ENCODE measurements at places on chromosomes 16 and 17.

DNA sequence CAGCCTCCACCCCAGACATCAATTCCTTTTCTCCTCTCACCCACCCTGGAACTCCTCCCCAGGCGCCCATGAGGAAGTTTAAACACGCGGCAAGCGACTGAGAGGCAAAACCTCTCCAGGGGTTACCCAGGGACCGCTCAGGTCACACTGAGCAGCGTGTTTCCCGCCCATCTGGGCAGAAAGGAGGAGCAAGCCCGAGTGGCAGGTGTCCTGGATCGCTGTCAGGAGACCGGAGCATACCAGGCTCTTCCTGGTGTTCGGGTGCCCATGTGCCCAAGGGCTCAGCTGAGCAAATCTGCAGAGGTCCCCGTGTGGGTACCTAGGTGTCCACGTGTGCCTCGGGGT lies 491 bp downstream of the SLC25A19 start:
- peak; percentile 46 for DNase-seq

- no peak for DNase-seq
These were observed 492.5 kb upstream of the SOX9 start for GRCh38 chr17:71628306-71628705.

DNA sequence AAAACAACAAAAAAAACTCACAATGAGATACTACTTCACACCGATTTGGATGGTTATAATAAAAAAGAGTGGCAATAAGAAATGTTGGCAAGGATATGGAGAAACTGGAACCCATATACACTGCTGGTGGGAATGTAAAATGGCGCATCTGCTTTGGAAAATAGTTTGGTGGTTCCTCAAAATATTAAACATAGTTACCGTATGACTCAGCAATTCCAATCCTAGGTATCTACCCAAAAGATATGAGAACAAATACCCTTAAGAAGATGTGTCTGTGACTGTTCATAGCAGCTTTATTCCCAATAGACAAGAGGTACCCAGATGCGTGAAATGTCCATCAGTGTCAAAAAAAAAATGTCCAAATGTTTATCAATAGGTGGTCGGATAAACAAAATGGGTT lies 7.2 kb downstream of the CPPED1 start:
- no peak for DNase-seq

GRCh38 chr16:80627108-80627507 lies 86.3 kb downstream of the DYNLRB2 start:
- no peak for DNase-seq

DNA sequence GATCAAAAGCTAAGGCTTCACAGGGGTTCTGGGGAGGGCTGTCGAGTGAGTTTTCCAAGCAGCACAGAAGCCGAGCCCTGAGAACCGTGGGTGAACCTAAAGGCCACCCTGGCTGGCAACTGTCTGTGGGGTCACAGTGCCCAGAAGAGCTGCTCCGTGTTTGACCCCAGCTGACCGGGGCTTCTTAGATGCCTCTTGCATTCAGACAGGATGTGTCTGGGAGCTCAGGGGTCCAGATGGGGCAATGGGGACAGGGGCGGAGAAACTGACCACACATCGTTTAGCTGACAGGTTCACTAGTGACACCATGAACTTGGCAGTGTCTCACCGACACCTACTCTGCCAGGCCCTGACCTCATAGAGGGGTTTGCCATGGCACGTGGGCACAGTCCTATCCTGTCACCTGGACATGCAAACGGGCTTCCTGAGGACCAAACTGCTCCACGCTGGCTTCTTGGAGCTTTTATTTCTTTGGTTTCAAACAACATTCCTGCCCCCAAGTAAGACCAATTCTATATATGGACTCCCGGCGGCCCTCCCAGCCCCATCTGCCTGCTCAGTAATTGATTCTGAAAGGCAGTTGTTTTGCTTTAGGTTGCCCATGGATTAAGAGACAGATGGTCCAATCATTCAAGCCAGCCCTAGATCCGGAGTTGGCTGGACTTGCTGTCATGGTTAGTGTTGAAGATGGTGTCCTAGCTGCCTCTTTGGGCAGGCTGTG lies 22.2 kb downstream of the WSCD1 start:
- DNase-seq: no peak

DNA sequence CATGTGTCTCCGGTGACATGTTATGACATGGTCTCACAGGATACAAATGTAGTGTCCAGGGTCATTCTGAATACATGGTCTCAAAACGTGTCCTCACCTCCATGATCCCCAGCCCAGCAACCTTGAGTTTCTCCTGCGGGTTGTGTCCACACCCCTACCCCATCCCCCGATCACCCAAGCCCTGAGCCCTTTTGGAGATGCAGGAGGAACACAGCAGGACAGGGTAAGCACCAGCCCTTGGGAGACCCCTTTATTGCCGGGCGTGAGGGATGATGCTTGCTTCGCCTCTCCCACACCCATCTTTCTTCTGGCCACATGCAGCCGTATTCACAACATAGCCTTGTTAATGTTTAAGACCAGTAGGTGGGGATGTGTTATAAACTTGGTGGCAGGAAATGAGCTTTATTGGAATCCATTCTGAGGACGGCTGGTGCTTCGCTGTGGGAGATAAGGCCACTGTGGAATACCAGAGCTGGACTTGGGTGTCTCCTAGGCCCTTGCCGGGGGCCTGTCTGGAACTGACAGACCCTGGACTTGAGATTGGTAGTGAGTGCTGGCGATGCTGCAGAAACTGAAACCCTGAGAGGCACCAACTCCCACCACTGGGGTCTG lies 5.5 kb downstream of the TMEM132E start:
- no peak for DNase-seq

- DNase-seq: no peak
These were observed 11.0 kb upstream of the DPEP1 start for GRCh38 chr16:89602273-89602951.

DNA sequence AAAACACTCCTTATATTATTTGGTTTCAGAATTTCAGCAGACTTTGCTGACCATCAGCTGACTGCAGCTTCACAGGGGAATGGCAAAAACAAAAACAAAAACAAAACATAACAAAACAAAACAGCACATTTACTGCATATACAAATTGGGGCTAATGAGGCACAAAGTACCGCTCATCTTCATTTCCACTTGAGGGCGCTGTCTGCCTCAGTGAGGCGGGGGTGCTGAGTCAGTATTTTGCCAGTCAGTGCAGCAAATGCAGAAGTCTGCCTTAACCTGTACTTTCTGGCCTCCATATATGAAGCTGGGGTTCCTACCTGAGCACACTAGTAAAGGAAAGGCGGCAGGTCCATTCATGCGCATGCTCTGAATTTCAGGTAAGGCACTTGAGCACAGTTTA lies 13.5 kb upstream of the DYNLRB2 start:
- peak; percentile 12 for DNase-seq

DNA sequence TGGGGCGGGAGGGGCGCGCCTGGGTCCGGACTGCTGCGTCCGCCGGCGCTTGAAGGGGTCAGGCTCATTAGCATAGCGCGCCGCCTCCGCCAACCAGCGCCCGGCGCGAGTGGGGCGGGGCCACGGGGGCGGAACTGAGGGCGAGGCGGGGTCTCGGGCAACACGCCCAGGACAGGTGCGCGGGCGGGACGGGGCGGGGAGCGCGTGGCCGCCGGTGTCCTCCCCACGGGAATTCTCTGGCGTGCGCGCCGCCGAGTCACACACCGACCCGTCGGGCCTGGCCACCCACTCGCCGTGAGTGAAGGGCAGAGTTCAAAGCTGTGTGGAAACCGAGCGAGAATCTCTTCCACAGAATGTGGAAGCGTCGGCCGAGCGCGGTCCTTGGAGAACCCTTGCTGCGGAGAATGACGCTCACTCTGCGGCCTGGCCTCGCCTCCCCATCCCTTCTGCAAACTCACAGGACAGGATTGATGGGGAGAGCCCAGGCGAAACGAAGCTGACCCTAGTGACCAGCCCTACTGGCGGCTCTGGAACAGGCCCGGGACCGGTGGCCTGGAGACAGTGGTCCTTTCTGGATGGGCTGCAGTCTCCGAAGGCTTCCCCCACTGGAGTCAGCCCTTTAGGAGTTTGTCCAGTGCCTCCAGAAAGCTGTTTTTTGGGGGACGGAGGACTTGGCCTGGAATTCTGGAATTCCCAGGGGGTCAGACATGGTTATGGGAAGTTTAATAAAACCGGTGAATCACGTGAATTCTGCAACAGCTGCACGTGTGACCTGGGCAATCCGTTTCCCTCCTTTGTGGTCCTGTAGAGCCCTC lies at the start of gene SNAI3:
TSS of gene SNAI3 (minus strand) at position 69 of the 815 bp plus-strand sequence. CDS start 101 bp downstream, outside the sequence.
- peak; percentile 90 for DNase-seq

DNA sequence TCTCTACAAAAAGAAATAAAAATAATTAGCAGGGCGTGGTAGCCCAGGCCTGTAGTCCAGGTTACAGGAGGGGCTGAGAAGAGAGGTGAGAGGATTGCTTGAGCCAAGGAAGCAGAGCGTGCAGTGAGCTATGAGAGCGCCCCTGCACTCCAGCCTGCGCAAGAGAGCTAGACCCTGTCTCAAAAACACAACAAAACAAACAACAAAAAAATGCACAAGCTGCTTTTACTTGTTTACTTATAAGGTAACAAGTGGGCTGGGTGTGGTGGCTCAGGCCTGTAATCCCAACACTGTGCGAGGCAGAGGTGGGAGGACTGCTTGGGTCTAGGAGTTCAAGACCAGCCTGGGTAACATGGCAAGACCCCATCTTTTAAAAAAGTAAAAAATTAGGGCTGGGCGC lies 1.7 kb downstream of the CYTH1 start:
- DNase-seq: no peak

- no peak for DNase-seq
These were observed 10.3 kb downstream of the RAD51C start for GRCh38 chr17:58702708-58703107.

DNA sequence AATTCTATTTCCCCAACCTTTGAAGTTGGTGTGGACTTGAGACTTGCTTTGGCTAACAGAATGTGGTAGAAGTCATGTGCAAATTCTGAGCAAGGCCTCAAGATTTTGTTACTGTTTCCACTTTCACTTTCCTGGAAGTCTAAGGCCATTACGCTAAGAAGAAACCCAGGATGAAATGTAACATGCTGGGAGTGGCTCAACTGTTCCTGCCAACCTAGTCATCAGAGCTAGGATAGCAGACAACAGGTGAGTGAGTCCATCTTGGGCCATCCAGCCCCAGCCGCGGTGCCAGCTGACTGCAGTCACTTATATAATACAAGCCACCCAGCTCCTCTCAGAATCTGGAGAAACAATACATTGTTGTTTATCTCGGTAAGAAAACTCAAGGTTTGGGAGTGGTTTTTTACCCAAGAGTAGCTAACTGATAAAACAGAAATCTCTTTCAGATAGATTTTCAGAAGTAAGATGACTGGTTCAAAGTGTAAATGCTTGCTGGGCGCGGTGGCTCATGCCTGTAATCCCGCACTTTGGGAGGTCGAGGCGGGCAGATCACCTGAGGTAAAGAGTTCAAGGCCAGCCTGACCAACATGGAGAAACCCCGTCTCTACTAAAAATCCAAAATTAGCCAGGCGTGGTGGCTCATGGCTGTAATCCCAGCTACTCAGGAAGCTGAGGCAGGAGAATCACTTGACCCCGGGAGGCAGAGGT lies 10.7 kb upstream of the STX4 start:
- DNase-seq: no peak

- DNase-seq: peak; percentile 60
These were observed 4.5 kb upstream of the HEXIM1 start for GRCh38 chr17:45143767-45144198.

DNA sequence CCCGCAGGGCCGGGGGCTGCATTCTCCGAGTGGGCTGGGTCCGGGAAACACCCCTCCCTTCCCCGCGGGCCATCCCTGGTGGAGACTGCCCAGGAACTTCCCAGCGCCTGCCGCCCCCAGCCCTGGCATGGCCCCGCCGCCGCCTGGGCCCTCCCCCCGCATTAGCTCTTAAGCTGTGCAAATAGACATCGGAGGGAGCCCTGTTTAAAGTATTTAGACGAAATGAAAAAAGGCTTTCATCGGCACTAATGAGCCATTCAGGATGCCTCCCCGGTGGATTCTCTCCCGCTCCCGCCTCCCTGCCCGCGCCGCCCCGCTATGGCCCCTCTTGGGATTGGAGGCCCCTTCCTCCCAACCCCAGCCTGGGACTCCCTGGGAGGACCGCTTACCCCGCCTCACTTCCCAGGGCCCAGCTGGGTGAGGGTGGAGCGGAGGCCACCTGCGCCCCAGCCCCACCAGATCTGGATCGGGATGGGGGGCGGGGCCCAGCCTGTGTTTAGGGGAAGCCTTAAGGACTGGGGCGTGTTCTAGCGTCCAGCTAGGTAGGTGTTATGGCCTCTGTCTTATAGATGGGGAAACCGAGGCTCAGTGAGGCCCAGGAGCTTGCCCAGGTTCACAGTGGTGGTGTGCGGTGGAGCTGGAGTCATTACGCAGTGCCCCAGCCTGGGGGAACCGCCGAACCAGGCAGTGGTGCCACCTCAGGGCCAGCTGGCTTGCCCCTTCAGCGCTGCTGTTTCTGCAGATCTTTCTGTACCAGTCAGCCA lies 19.7 kb downstream of the SEZ6 start:
- DNase-seq: no peak

DNA sequence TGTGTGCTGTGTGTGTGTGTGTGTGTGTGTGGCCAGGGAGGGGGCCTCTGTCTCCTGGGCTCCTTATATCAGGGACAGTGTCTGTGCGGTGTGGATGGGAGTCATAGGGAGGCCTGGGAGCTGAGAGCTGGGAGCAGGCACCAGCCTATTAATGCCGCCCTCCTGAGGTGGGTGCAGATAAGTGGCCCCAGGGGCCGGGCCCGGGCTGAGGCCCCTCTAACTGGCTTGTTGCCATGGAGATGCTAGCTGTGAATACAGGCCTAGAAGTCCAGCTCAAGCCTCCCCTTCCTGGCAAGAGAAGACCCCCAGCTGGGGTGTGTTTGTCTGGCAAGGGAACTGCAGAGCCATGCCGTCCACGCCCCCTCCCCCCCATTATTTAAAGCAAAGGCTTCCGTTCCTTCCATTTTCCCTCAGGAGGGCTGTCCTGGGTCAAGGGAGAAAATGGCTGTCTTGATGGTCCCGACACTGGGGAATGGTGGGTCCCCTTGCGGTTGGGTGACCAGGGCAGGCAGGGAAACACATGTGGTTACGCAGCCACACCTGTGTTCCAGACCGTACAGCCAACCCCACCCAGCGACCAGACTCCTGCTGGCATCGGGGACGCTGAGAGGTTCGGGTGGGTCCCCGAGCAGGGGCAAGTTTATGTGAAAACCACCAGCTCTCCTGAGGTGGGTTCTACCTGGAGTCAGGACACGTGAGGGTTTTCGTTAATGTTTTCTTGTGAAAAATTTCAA lies 141.1 kb downstream of the MRM1 start:
- DNase-seq: no peak

DNA sequence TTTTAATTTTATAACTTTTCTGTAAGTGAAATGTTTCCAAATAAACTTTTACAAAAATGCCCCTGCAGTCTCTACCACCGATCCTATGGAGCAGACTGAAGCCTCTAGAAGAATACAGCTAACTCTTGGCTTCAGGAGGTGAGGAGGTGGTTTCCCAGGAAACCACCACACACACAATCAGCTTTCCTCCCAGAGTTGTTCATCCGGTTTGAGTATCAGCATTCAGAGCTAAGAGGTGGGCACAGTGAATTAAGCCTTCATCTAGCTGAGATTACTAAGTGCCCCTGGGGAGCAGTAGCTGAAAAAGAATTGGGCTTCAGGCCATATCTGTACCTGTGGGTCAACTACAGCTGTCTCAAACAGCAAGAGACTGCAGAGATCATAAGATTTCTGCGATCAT lies 139.7 kb downstream of the AATF start:
- DNase-seq: no peak

- DNase-seq: no peak
These were observed 100.1 kb downstream of the AATF start for GRCh38 chr17:37048811-37049210.

- no peak for DNase-seq
These were observed 25.3 kb downstream of the RPH3AL start for GRCh38 chr17:327296-327695.

- DNase-seq: no peak
These were observed 11.3 kb upstream of the SRRM2 start for GRCh38 chr16:2741168-2741567.

All from naive B cell (primary cell).